ENCODE measurements at places on chromosomes 2 and 18.

DNA sequence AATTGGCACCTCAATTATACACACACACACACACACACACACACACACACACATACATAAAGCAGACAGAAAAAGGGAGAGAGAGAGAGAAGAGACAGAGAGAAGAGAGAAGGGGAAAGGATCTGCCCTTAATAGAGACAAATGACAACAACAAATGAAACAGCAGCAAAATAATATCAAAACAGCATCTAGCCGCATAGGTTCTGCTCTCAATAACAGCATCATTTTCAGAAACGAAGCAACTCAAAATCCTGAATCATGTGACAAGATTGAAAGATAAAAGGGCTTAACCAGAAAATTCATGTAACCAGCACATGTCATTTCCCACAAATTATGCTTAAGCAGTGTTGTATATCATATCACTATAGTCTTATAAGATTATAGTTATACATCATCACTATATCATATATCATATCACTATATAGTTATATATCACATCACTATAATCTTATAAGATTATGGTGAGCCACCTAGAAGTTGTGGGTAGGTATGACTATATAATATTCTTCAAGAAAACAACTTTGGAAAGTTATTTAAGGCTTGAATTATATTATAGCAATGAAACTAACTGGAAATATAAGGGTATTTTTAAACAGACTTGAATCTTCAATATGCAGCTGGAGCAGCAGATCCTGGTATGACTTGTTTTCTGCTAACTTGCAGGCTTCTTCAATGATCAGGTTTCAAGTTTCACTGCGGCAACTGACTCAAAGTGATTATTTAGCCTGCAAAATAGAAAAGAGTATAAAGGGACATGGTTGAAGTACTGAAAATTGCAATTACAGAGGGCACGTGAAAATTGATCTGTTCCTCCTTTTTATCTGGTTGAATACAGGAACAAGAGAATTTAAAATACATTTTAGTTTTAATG, 16.1 kb upstream of the VPS54 start:
- no peak for DNase-seq

DNA sequence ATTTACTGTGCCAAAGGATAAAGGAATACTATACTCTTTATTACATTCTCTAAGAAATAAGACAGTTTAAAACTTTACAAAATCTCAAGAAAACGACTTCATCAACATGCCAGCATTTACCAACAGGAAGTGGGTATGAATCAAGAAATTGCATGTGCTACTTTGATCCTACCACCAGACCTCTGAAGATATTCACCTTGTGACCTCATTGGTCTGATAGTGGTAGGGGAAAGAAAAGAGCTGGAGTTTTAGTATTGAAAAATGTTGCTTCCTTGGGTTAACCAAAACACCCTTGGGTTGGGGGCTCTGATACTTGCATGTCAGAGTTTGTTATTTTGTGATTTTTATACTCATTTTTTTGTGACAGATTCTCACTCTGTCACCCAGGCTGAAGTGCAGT, 84.1 kb upstream of the LPIN2 start:
- no peak for DNase-seq

DNA sequence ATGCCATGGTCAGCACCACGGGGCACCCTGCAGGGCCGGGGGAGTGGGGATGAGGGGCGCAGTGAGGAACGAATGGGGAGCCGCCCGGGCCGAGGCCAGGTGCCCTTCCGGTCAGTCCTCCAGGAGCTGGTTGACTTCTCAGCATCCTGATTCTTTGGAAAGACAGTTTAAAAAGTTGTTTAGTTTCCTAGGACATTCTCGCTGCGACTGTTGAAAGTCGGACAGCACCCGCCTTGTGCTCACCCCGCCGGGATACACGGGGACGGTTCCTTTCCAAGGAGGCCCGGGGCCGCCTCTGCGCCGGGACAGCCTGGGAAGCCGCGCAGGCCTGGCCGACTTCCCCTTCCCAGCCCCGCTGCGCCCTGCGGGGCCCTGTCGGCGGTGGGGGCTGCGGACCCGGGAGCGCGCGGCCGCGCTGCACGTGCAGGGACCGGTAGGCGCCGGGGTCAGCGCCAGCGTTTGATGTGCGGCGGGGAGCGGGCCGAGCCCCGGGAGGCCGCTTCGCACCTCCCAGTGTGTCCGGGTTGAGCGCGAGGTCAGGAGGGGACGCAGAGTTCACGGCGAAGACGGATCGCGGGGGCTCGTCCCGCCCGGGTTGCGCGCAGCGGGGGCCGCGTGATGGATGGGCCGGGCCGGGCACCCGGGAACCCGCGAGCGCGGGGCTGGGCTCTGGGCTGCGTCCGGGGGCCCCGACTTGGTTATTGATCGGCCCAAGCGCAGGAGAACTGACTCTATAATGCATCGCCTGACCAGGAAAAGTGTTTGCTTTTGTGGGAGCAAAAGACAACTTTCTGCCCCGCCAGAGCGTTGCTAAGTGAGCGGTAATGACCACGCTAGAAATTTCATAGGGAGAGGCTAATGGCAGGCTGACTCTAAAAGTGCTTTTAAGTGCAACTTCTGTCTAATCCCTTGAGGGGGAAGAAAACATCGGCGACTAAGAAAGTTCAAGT, 28.0 kb upstream of the SMIM21 start:
- DNase-seq, result no peak

DNA sequence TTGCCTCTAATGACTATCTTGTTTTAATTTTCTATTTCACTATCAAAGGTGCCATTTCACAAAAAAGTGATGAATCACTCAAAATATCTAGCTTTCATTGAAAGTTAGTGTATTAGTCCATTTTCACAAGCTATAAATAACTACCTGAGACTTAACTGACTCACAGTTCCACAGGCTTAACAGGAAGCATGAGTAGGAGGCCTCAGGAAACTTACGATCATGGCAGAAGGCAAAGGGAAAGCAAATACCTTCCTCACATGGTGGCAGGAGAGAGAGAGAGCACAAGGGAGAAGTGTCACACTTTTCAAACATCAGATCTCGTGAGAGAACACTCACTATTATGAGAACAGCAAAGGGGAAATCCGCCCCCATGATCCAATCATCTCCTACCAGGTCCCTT, 1220.4 kb upstream of the ZEB2 start:
- no peak for DNase-seq

DNA sequence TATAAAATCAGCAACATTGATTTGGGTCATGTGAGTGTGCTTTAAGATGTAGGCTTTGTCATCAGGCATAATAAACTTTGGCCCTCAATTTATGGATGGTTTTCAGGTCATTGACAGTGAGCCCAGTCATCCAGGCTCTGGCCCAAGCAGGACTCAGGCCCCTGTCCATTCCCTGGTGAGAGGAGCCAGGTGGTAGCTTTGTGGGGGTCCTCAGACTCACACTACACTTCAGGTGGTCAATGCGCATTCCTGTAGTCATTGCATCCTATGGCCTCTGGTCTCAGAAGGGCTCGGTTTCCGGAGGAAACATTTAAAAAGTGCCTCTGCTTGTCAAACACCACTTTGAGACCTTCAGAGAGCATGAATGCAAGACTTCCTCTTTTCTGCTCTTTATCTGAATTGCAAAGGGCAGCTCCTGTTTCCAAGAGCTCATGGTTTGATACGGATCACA, 20.2 kb downstream of the LGALSL start:
- no peak for DNase-seq

- DNase-seq, result no peak
Observed at GRCh38 chr2:73300926-73301325, 7.6 kb upstream of the EGR4 start.

DNA sequence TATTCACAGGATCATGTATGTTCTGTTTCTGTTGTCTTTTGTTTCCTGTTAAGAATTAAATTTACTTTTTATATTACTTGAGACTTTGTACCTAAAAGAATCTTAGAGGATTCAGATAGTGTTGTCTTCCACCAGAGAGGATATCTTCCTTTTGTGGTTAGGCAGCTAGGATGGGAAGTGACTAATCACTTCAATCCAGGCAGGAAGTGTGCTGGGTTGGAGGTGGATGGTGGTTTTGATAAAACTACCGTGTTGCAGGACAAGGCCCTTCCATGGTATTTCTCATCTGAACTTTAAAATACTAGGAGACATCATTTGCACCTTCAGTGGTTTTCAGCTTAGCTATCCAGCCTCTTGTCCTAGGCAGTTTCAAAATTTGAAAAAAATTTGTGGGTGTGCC, 728.6 kb upstream of the CDH2 start:
- DNase-seq, result no peak

DNA sequence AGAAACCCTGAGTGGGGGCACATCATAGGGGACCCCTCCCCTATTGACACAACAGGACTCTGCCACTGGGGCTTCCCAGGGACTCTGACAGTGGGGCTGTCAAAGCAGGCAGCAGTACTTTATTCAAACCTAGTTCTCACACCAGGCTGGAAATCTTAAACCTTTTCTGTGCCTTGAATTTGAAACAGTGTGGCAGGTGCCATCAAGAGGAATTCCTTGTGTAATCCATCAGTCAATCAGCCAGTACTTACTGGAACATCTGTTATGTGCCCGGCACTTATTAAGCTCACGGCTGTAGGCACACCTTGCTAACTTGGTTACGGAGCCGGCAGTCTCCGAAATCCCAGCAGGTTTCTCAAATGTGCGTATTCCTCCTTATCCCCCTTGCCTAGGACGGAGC, 12.0 kb downstream of the GLI2 start:
- DNase-seq, result no peak

- no peak for DNase-seq
Observed at GRCh38 chr2:126934809-126935208, 36.1 kb downstream of the TEX51 start.
